Mesothelial cell of epicardium (in vitro differentiated cells): ENCODE measurements at places on chromosomes 4 and X.

- no peak for DNase-seq
Measured at GRCh38 chr4:74278490-74278889, 29.8 kb upstream of the EPGN start.

- DNase-seq = no peak
Measured at GRCh38 chr4:128951316-128951715, 141.8 kb downstream of the JADE1 start.

DNA sequence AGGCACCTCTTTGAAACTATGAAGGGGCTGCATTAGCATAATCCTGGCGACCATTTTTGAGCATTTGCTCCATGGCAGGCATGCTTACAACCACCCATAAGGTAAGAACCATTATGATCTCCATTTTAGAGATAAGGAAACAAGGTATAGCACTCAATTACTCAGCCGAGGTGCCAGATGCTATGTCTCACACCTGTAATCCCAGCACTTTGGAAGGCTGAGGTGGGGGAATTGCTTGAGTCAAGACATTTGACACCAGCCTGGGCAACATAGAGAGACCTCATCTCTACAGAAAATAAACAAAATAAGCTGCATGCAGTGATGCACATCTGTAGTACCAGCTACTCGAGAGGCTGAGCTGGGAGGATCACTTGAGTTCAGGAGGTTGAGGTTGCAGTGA lies 43.6 kb downstream of the TIGD4 start:
- no peak for DNase-seq

- DNase-seq = no peak
Measured at GRCh38 chrX:97006167-97006566, 122.5 kb downstream of the RPA4 start.

DNA sequence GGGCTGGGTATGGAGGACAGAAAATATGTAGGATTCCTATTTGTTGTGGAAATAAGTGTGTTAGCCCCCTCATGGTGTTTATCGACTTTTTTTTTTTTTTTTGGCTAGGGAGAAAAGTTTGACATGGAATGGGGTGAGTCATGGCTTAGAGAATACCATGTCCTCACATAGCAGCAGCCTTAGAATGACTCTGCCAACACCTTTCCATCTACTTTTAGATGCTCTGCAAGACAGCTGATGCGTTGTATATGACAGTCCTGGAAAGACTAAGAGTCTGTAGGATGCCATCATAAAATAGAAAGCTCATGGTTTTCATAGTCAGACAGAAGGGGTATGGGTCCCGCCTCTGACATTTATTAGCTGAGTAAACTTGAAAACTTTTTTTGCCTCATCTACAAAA lies 37.7 kb downstream of the MTTP start:
- DNase-seq = no peak

- no peak for DNase-seq
Measured at GRCh38 chr4:57369446-57369845, 259.3 kb upstream of the IGFBP7 start.

GRCh38 chrX:14673236-14673635 lies 143.9 kb downstream of the GLRA2 start:
- DNase-seq = no peak

DNA sequence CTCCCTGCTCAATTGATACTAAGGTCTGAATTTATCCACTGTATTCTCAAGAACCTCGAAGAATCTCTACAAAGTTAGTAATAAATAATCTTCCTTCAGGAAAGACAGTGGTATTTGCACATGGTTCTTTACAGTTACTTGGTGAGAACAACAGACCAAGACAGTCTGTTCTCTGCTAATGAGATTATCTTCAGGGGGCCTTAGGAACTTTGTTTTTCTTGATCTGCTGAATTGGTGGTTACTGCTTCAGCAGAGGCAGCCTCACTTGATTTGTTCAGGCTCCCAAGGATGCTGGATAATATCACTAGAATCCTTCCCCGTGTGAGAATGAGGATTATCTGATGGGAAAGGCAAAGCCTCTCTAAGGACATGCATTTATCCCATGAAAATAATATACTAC lies 64.8 kb downstream of the CBR4 start:
- no peak for DNase-seq

DNA sequence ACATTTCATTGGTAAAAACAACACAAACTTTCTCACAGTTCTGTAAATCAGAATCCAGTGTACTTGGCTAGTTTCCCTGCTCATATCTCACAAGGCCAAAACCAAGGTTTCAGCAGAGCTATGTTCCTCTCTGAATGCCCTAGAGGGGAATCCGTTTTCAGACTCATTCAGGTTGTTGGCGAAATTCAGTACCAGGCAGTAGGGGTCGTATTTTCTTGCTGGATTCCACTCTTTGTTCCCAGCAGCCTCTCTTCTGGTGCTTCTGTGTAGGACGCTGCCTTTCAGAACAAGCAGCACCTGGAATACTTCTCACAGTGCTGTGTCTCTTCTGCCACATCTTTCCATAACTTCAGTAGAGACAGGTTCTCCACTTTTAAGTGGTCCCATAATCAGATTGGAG lies 351.9 kb downstream of the PCDH18 start:
- no peak for DNase-seq

DNA sequence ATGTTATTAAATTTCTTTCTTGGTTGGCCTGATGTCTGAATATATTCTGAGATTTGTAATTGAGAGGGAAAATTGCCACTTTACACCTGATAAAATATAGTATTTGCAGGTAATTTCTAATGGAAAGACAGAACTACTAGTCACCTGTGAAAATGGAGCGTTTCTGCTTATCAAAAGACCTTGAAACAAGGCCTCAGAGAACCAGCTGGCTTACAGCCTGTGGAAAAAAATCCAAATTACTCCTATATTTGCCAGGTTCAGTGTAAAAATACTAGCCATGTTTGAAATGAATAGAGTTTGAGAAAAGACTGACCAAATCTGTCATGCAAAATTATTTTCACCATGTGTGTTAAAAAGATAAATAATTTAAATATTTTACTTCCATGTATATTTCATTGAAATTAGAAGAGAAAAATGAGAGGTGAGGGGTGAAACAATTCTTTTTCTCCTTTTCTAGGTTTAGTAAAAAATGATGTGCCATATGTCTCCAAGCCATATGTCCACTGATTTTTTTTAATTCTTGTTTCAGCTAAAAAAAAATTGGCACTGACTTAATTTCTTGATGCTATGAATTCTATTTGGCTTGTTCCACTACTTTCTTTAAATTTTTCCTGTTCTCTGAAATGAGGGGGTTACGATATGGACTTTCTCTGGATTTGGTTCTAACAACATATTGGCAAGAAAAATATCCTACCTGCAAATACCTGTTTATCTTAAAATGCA lies 464.9 kb downstream of the GRXCR1 start:
- DNase-seq = no peak

DNA sequence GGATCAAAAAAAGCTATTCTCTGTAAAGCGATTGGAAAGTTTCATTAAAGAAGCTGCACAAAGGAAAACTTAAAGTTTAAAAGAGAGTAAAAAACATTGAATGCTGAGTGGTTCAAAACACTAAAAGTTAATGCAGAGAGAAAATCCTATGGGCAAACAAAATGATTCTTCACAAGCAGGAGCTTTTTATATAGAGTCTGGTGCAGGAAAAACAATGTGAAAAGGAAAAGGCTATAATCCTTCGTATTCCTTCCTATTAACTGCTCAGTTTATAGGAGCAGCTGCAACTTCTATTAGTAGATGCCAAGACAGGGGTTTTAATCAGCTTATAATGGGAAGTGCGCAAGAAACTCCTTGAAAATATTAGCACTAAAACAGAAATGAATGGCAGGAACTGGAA lies 100.7 kb downstream of the PDGFC start:
- no peak for DNase-seq

- no peak for DNase-seq
Measured at GRCh38 chr4:76957004-76957738, 7.6 kb downstream of the SEPTIN11 start.
